ENCODE measurements at places on chromosomes 2 and 18.
A peak's percentile ranks its signal among the peaks of the same experiment; 100 is the strongest.

DNA sequence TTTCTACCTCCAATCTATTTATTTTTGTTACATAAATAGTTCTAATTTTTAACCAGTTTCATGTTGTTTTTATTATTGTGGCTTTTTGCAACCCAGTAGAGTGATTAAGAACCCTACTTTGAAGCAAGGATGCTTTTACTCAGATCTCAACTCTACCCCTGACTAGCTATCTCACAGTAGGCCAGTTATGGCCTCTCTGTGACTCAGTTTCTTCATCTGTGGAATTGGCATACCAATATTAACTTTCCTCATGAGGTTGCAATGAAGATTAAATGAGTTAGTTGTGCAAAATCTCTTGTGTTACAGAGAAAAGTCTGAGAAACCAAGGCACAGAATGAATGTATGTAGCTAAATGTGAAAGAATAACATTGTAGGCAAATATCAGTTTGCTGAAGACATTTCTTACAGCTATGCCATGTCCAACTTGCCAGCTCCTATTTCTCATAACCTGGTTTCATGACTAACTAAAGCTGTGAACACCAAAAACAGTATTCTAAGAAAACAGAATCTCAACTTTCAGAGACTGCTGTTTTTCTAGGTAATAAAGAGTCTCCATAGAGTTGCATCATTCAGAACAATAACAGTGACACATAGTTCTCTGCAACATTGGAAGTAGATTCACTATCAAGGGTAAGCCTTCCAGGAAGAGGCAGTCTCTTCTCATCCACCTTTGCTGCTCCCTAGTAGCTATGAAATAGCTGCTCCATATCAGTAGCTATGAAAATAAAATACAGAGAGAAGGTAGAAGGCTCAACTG lies 33.2 kb upstream of the CYTIP start:
- DNase-seq = no peak

DNA sequence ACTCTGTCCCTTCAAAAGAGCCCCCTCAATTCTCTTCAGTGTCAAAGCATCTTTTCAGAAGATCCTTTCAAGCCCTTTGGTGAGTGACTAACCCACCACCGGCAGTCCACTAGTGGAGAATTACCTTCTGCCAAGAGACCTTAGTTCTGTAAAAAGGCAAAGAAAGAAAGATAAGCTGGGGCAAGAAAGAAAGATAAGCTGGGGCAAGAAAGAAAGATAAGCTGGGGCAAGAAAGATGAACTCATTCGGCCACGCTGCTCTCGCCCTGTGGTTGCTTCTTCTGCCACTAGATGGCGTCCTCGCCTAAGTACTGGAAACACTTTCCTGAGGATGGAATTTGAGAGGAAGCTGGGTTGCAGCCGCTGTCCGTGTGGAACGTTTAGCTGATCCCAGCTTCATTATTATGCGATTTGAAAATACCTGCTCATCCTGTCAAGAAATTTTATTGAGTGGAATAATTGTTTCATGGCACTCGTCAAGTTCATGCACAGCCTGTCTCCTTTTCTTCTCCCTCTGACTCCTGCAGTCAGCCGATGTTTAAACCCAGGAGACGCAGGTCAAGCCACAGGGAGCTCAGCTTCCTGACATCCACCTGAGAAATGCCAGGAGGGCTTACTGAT lies 17.3 kb upstream of the ANXA4 start:
- no peak for DNase-seq

DNA sequence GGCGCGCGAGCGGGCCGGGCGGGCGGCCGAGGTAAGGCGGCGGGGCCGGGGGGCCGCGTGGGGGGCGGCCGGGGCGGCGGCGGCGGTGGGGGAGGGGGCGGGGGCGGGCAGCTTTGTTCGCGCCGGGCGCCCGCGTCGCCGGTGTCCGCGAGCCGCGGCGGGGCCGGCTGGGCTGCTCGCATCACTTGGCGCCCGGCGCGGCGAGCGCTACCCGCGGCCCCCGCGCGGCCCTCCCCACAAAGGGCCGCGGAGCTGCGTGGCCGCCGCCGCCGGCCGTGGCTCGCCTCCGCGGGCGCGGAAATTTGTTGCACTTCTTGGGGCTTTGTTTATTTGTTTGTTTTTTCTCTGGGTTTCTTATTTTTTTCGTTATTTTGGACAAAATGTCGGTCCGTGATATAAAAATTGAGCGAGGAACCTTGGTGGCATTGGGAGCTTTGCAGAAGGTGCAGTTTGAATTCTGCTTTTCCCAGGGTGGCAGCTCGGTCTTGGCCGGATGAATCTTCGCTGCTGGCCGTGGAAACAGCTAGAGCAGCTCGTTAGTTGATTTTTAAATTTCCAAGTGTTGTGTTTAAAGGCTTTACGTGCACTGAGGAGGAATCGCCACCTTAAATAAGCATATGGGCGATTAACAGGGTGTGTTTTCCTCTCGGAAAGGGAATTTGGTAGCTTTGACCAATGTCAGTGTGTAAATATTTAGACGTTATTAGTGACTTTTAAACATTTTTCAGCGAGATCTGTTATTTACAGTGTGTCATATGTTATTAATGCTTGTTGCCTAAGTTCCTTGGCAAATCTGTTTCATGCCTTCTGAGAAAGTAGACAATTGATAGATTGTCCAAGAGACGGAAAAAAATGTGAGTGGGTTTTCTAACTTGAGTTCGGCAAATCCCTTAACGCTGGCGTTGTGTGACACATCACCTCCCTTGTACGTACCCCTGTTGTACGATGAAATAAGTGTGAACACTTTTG lies 822 bp downstream of the UBE2E3 start:
- peak; percentile 15 for DNase-seq

DNA sequence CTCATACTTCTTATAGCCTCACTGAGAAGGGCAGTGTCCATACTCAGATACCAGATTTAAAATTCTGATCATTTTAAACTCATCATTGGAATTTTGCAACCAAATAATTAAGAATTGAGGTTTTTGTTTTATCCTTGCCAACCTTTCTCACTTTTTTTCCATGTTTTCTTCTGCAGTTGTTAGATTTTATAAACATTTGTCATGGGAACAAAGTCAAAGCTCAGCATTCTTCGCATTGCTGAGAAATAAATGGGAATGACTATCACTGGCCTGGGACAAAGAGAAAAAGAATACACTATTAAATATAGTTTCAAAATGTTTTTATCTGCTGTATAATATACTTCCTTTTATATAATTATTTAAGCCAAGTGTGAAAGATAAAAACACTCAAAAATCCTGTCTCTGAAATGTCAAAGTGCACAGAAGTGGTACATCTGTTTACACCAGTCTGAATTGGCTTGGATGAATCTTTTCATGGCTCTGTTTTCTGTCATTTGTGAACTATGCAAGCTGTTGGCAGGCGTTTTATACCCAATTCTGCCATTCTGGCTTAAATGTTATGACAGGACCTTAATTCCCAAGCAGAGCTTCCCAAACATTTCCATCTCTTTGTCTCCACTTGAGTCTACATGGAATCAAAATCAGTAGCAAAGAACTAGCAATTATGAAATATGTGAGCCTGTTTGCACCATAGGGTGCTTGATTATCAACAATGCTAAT lies 249.3 kb upstream of the SYT4 start:
- DNase-seq = no peak

DNA sequence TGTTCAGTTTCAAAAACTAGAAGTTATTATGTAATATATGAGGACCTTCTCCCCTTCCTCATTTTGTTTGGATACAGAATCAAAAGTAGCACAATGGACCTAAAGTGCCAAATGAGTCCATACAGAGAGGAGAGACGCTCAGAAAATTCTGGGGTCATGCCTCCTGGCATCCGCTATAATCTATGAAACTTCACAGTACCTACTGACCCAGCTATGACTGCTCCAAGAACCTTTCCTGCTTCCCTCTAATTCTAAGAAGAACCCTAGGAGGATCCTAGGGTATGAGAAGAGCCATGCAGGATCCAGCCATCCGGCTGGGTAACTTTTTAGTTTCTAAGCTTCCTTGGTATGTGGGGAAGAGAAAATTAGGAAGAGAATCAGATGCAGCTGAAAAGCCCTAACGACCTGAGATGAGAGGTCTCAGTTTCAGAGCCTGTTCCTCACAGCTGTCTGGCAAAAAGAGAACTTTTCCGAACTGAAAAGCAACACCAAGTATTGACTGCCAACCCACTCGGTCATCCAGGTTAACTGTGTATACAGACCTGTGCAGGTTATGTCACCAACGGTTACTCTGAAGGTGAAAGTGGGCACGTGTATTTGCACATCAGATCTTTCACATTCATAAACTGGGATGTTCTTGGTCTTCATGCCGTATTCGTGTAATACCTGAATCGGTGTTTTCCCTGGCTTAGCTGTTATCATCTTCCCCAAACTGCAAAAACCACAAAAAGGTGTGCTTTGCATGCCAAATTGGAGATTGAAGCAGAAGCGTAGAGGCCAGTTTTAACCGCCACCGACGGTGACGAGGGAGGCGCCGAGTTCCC lies 1.1 kb downstream of the PRKRA start:
- no peak for DNase-seq

DNA sequence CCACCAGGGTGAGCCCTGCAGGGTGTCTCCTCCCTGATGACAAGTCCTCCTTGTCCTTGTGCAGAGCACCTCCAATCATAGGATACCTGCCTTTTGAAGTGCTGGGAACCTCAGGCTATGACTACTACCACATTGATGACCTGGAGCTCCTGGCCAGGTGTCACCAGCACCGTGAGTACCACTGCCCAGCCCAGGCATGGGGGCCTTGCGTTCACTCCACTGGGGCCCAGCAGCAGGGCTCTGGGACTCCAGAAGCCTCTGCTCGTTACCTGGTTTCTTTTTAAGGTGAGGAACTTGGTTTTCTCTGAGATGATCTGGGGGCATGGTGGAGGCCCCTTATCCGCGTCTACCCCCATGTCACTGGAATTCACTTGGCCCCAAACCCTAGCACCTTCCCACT lies 36.5 kb upstream of the RPL31 start:
- DNase-seq = no peak

DNA sequence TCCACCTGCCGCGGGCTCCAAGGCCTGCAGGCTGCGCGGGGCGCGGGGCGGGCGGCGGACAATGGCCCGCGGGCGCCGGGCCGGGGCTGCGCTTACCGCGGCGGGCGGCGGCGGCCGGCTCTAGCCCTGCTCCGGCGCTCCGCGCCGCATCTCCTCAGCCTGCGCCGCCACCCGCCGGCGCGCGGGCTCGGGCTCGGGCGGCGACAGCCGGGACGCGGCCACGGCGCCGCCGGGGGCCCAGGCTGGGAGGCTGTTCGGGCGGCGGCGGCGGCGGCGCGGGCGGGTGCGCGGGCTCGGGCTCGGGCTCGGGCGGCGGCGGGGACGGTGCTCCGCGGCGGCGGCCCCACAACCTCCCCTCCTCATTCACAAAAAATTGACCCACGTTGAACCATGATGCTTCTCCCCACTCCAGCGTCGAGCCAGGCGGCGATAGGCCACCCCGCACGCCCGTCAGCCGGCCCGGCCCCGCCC lies at the start of gene HDAC4:
Gene HDAC4, minus strand, starts transcription at position 425 of the 471 bp plus-strand sequence. CDS start 48,321 bp downstream, outside the sequence.
- no peak for DNase-seq

DNA sequence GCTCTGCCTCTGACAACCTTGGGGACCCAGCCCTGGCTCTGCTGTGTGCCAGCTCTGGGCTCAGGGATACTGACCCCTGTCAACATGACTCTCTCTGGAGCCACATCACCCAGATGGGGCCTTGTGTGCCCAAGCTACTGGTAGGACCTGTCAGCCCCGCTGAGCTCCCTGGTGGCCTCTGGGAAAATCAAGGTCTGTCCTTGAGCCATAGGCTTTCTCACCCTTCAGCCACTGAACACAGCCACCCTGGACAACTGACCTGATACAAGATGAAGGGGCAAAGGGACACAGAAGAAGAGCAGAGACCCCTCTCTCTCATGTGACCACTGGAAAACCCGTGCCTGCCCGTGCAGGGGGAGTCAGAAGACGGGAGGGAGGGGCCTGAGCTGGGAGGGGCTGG lies 7.8 kb downstream of the CCDC74A start:
- no peak for DNase-seq

GRCh38 chr2:30332791-30333453 lies 101.6 kb downstream of the LBH start:
- no peak for DNase-seq

DNA sequence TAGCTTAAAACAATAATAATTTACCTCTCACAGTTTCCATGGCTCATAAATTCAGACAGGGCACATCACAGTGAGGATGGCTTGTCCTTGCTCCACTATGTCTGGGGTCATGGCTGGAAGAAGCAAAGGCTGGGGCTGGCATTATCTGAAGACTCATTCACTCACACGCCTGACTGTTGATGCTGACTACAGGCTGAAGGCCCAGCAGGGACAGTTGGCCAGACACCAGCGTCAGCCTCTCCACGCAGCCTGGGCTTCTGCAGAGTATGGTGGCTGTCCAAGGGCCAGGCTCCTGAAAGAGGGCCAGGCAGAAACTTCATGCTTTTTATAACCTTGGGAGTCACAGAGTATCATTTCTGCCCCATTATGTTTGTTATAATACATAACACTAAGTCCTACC lies 33.4 kb downstream of the YPEL5 start:
- no peak for DNase-seq

DNA sequence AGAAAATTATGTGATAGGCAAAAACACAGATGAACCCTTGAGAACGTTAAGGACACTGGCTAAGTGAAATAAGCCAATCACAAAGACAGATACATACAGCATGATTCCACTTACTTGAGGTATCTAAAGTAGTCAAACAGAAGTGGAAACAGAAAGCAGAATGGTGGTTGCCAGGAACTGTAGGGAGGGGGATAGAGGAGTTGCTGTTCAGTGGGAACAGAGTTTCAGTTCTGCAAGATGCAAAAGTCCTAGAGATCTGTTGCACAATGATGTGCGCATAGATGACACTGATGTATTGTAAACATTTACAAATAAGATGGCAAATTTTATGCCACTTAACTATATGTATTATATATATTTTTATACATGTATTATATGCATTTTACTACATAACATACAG lies 59.7 kb downstream of the POLE4 start:
- DNase-seq = no peak

GRCh38 chr2:110828330-110828729 lies 96.0 kb downstream of the ACOXL start:
- no peak for DNase-seq

DNA sequence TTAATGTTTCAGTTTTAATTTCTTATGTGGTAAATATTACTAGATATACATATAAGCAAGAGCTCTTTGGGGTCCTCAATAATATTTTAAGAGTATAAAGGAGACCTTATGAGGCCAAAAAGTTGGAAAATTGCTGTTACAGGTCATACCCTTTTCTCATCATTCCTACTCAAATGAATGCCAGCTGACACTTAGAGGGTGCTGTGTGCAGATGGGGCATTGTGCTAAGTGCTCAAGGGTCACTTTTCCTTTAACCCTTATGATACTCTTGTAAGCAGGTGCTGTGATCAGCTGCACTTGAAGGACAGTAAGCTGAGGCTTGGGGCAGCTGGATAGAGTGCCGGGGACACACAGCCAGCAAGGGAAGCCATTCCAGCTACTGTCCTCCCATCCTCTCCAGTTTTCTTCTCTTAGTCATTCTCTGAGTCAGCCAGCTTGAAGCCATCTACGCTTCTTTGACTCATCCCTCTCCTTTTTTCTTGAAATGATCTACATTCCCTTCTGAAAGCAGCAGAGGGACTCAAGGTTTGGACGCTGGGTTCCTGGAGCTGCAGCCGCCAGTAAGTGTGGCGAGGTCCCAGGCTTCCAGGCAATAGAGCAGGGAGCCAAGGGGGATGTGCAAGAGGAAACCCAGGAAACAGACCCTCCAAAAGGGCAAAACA lies 42.0 kb upstream of the CREB1 start:
- DNase-seq = peak; percentile 67
